ENCODE measurements at places on chromosomes 4 and X.

DNA sequence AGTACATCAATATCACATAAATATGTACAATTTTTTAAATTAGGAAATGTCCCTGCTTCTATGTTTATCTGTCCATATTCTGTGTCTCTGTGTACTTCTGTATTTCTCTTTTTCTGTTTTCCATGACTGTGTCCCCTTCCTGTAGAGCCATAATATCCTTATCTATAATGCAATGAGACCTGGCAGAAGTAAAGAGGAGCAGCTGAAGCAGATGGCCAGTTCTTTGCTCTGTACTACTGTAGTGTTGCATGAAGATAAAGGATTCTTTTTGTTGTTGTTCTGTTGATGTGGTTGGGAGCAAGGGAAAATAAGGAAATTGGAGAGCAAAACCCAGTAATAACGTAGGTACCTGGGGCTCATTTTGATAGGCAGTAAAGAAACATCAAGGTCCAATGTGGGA is 301.7 kb downstream of the ADGRL3 start:
- no peak for DNase-seq

DNA sequence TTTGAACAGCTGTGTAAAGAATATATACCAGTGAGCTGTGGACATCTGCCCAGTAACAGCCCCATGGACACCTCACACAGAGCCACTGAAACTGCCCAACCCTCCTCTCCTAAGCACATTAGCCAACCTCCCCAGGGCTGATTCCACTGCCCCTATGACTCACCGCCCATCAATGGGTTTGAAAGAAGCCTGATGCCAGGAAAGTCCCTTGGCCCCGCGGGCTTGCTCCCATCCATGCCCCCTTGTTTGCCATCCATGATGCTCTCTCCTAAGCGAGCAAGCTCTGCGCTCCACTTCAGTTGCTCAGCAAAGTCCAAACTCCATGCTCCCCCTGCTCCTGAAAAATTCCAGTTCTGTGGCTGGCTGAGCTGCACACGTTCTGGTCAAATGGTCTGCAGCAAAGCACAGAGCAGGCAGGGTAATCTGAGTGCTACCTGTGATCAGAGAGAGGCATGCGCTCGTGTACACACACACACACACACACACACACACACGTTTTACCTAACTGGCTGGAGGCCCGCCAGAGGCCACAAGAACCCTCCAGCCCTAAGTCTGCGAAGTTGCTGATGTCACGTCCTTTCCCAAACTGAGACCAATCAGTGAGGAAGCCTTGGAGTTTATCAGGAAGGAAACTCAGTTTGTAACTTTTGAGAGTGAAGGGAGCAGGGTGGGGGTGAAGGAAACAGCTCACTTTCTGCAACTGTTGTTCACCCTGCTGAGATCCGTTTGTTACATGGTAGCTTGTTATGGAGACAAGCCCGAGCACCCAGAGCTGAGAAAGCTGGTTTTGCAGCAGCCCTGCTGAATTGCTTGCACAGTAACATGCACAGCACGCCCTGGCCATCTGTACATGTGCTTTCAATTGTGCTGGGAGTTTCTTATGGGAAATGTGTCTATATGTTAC is at the start of gene ASB9:
Gene ASB9 (minus strand): TSS at position 466 of the 904 bp plus-strand sequence. CDS start 209 bp downstream, at position 257.
- DNase-seq, result no peak

DNA sequence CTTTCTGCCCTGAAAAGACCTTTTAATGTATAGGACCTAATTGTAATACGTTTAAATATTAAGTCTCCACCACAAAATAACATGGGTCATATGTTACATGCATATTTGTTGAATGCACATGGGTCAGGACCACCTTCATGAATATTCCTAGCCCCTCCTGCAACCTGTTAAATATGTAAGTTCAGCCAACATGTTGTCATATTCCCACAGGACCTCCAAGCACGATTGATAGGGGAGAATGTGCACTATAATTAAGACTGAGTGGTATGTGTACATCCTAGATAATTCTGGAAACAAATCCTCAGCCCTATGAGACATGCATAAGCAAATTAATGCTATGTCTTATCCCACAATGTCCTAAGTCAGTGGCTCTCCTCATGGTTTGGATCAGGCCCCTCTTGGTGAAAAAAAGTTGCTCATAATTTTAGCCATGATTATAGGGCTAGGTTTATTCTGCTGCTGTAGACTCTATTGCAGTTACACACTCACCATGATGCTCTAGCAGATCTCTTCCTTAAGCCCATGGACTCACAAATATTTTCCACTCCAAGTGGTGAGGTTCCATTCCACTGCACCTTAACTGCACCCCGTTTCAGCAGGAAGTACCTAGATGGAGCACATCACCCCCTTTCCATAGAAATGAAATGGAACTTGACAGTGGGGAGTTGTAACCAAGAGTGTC is 10.2 kb downstream of the TIGD2 start:
- no peak for DNase-seq

DNA sequence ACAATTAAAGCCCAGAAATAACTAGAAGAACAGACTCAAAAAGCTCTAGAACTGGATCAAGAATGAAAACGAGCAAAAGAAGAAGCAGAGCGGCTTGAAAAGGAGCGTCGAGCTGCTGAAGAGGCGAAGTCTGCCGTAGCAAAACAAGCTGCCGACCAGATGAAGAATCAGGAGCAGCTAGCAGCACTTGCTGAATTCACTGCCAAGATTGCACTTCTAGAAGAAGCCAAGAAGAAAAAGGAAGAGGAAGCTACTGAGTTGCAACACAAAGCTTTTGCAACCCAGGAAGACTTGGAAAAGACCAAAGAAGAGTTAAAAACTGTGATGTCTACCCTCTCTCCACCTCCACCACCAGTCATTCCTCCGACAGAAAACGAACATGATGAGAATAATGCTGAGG is 56.1 kb upstream of the PPP4R3C start:
- no peak for DNase-seq

- DNase-seq, result no peak
Observed at GRCh38 chrX:129227366-129227765, 295.9 kb downstream of the SMARCA1 start.

DNA sequence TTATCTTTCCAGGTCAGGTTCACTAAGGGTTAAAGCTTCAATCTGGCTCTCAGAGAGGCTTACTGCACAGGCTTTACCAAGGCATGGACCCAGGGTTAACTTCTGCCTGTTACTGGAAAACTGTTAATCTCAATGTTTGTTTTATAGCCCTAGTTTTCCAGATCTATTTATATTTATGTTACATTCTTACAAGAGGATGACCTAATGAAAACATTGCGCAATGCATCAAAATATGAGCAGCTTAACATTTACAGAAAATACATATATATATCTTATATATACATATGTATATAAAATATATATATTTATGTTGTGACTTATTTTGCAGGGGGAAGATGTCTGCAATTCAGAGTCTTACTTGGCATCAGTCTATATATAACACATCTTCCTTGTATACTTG is 112.3 kb downstream of the PCDH19 start:
- no peak for DNase-seq

DNA sequence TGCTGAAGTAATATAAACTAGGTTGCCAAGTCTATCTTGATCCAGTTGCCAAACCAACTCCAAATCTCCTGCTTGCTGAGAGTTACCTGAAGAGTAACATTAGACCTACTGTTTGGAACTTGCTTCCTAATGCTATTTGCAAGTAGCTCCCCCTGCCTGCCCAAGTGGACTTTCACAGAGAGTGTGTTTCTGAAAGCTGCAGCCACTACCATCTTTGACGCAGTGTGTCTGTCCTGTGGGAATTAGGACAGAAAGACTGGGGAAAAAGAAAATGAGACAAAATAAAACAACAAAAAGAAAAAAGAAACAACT is 195.0 kb upstream of the HS3ST1 start:
- DNase-seq, result no peak

DNA sequence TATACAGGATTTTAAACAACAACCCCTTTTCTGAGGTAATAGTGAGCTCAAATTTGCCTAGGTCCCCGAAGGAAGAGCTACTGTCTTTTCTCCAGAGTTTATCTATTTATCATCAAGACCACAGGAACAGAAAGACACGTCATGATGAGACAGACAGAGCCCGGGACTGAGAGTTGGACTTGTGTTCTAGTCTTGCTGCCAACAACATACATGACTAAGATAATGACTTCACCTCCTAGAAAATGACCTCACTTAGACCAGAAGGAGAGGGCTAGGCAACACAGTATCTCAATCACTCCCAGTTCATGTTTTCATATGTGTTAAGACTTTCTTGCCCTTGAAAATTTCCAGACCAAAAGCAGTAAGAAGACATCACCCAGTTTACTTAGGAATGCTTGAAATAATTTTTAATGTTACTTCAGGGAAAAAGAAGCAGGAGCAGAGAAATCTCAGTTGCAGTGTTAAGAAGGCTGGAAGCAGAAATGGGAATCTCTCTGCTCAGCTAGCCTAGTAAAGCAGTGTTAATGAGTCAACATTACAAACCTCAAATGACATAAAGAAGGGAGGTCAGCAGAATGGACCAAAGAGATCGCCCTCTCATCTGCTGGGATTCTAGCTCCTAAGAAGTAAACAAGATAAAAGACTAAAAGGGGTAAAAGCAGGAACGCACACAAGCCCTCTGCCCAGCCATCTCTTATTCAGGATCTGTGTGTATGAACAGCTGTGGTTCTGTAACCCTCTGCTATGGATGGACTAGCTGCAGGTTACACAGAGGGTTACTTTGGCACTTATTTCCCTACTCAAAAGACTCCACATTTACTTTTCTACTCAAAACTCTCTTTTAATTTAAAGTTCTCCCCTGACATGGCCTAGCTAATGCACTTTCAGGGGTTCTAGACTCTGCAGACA is 24.8 kb downstream of the PDGFC start:
- DNase-seq, result no peak

DNA sequence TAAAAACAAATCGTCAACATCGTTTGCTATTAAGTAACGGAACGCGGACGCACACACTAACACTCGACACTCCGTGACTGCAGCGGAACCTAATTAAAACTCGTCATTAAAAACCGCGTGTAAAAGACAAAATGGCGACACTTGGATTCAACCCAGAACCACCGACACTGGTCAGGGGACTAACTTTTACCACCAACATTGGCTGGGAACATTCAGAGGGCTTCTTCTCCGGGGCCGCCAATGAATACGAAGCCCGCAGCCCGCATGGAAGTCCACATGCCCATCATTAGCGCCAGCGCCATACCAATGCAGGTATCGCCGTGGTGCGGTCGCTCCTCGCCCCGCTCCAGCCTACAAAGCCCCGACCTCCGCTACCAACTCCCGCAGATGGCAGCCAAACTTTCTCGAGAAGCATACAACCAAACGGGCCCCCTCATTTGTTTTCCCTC is 498 bp downstream of the RBMX start:
- peak; percentile 31 for DNase-seq

GRCh38 chr4:52574036-52574435 is 85.1 kb downstream of the USP46 start:
- no peak for DNase-seq

GRCh38 chrX:149948016-149948415 is 9.7 kb upstream of the EOLA2 start:
- no peak for DNase-seq

GRCh38 chr4:64130907-64131306 is 278.3 kb downstream of the TECRL start:
- DNase-seq, result no peak

DNA sequence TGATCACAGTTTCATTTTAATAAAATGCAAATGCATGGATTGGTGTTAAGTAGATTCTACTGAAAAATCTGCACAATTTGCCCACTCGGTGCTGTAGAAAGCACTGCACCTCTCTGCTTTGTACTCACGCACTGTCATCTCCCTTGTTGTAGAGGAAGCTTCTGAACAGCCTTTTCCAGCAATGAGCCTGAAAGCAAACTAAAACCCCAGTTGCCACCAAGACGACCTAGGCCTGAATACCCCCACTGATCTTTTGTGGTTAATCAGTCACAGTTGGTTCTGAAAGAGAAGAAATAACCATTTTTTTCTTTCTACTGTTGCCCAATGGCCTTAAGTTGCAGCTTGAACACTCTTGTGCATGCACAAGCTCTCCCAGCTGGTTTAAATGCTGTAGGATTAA is 229.8 kb downstream of the NLGN4X start:
- DNase-seq, result no peak

DNA sequence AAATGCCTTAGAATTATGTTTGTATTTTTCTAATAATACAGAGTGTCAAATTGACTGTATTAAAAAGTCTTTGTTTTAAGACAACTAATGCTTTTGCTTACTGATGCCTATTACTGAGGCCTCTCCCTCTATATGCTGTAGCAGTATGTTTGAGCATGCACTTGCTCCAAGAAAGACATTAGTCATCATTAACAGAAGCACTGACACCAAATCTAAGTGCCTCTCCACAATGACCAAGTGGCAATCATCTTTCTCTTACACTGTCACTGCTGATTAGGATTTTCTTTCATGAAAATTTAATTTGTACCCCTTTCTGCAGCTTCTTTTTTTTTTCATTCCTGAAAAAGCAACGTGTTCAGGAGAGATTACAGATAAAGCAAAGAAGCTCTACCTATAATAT is 11.1 kb upstream of the MAB21L2 start:
- DNase-seq, result no peak

DNA sequence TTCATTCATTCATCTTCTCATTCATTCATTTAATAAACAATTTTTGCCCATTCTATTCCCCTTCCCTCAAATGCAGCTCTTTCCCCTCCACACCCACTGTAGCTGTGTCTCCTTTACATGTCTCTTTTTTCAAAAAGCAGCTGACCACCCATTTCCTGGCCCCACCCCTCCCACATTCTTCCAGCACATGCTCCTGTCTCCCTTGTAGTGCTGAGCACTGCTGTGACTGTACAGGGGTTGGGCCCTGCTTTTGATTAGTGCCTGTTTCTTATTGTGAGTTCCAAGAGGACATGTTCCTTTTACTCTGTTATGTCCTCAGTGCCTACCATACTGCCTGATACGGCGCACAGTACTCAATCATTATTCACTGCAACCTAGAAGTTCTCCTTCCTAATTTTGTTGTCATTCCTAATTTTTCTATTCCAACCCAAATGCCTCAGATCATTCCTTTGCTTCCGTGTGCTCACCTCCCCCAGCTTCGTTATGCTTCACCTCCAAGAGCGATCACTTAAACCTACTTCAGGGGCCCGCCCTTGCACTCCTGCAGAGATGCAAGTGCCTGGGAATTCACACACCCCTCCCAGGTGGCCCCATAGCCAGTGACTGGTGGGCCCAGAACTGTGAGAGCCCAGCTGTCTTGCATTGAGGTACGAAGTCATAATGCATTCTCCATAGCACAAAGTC is 152.2 kb downstream of the STK32B start:
- no peak for DNase-seq

DNA sequence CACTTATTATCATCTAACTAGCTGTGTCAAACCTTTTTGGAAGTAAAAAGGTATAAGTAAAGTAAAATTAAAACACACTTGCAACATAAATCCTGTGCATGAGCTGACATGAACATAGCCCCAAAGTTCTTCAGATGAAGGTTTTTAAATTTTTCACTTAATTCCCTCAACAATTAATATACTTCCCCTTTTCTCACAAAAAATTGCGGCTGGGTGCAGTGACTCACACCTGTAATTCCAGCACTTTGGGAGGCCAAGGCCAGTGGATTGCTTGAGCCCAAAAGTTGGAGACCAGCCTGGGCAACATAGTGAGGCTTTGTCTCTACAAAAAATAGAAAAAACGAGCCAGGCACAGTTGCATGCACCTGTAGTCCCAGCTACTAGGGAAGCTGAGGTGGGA is 16.8 kb downstream of the RASGEF1B start:
- no peak for DNase-seq

GRCh38 chr4:122906859-122907305 is 15.5 kb downstream of the NUDT6 start:
- DNase-seq, result no peak

Data from dorsolateral prefrontal cortex (tissue), 122 donors.